ENCODE measurements at places on chromosomes 12 and 14.

DNA sequence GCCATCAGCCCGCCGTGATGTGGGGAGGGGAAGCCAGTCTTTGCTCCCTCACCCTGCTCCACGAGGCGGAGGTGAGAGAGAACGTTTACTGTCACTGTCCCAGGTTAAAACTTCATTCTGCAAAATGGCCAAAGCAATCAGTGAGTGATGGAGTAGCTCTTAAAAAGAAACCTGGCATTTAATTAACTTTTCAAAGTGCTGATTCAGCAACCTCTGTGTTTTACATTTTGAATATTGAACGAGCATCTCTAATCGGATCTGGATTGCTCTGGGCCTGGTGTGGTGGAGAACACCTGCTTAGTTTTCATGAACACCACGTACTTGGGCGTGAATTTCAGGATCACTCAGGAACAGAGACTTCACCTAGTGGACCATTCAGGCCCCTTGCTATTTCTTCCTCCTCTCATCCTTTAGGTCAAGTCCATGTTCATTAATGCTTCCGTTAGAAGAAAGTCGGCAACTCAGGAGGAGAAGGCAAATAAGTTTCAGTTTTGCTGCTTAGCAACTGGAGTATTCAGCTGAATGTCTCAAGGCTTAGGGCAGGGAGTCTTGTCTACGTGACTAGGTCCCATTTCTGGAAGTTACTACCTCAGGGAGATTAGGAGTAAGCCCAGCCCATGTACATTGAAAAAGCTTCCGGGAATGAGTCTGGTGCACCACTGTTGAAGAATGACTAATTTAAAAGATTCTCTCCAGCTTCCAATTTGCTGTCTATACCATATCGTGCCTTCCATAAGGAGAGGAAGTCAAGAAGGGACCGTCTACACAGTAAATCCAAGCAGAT, 68.2 kb downstream of the IFT43 start:
- DNase-seq, result no peak

- DNase-seq, result no peak
Measured at GRCh38 chr14:95275494-95275893, 44.2 kb downstream of the CLMN start.

DNA sequence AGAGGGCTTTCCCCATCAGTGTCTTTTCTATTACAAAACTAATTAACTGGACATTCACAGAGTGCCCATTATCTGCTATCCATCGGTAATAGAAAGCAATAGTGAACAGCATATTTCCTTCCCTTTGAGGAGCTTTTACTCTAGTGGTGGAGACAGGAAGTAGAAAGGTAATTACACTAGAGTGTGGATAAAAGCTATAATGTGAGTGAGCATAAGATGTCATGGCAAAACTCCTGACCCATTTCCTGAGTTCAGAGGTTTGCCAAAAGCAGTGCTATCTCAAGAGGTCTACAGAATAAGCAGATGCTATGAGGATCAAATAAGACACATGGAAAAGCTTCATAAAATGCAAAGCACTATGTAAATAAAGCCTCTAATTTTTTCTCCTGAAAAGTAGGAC, 24.0 kb downstream of the TIMELESS start:
- DNase-seq, result no peak

DNA sequence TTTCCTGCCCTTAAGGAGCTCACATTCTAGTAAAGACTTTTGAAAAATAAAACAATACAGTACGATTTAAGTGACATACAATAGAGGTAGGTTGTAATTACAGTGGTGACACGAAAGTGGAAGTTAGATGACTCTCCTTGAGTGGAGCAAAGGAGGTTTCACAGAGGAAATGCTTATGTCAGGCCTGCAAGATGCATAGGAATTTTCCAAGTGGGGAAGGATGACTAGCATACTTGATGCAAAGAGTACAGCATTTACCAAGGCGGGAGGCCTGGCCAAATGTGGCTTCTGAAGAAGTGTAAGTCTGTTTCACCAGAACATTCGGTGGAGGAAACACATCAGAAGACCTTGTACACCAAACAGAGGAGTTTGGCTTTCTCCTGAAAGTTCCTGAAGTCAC, 55.2 kb downstream of the ERO1A start:
- no peak for DNase-seq

- no peak for DNase-seq
Measured at GRCh38 chr12:122309564-122310121, 43.3 kb upstream of the VPS33A start.

DNA sequence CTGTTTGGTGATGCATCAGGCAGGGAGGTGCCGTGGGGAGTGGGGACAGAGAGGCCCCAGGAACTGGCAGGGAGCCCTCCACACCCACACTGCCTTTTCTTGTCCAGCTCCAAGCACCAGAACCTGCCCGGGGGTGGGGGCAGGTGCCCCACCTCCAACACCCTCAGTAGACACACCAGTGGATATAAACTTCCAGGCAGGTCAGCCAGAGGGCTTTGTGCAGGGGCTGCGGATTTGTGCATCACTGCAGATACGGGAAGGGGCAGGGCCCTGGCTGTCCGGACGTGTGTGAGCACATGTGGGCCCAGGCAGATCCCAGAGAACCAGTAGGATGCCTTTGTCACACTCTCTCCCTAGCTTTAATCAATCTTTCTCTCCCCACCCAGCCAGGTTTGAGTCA, 1.3 kb upstream of the TGM1 start:
- no peak for DNase-seq

- no peak for DNase-seq
Measured at GRCh38 chr12:123085066-123085465, 65.8 kb downstream of the PITPNM2 start.

GRCh38 chr12:111766608-111767361, at the start of gene ALDH2:
ALDH2 (plus strand) TSS chr12:111766933; CDS start chr12:111766983, 50 bp downstream.
- peak; percentile 25 for DNase-seq

DNA sequence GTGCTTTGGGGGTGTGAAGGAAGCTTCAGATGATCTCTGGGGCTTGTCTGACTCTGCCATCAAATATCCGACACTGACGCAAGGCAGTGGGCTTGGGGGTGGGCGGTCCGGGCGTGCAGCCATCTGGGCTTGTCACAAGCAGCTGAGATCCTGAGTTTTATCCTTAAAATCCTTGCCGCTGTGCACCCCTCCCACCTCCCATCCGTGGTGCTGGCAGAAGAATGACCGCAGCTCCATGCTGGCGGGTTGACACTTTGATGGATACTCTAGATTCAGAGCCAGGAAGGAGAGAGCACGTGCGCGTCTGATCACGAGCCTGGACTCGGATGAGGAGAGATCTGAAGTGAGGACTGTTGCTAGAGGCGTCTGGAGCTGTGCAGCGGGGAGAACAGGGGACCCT, 3.0 kb downstream of the ZFYVE21 start:
- DNase-seq, result no peak

DNA sequence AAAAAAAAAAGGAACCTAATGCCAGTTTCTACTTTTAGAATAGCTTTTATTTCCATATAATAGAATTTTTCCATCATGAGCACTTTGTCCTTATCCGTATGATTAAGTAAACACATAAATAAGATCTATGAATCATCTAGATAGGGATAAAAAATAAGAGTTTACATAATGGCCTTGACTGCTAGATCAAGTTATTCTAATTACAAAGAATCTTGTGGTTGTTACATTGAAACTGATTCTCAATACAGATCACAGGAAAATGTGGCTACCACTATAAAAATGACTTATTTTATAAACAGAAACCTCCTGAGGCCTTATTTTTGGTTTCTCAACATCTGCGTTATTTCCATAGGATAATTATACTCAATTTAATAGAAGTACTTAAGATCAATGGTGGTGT, 34.4 kb upstream of the NDUFA12 start:
- DNase-seq, result no peak

- no peak for DNase-seq
Measured at GRCh38 chr12:43325786-43326185, 226.2 kb downstream of the ADAMTS20 start.

DNA sequence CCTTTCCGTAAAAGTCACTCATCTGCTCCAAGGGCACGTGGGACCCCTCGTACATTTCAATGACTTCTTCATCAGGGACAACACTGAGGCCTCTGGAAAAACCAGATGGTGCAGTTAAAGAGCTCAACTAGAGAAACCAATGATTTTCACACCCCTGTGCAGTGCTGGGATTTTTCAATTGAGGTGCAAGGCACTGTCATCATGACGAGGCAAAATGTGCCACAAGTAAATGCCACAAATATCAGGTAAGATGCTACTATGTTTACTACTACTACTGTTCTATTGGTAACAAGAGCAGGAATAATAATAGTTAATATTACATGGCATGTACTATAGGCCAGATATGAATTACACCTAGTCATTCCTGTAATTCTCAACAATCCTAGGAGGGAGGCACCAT, 42.4 kb downstream of the NT5DC3 start:
- DNase-seq, result no peak

- no peak for DNase-seq
Measured at GRCh38 chr12:113396828-113397496, 6.7 kb downstream of the SDS start.

DNA sequence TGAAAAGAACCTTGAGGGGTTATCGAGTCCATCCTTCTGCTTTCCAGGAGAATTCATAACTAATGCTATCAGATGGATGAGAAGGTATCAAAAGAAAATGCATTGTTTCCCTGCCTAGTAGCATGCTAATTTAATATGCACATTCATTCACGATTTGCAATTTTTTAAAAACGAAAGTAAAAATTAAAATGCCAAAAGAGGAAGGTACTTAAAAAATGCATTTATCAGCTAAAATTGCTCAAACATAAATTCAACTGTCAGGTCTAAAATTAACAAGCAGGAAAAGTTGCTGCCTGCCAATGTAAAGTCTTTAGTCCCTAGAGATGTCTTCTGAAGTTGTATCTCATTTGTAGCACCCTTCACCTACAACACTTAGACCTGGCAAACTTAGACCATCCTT, 7.9 kb downstream of the ATF7 start:
- DNase-seq, result no peak

DNA sequence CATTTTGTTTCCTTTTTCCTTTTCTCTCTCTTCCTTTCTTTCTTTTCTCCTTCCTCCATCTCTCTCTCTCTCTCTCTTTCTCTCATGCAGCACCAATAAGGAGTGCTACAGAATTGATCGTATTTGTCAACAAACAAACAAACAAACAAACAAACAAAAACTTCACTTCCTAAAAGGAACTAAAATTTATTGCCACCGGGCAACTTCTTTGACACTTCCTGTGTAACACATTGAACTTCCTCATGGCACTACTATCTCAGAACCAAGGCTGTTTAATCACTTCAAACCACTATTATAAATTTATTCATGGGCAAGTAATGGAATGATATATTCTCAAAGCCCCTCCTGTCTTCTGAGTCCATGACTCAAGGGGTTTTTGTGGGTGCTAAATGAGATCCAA, 51.3 kb downstream of the SERPINA3 start:
- no peak for DNase-seq

DNA sequence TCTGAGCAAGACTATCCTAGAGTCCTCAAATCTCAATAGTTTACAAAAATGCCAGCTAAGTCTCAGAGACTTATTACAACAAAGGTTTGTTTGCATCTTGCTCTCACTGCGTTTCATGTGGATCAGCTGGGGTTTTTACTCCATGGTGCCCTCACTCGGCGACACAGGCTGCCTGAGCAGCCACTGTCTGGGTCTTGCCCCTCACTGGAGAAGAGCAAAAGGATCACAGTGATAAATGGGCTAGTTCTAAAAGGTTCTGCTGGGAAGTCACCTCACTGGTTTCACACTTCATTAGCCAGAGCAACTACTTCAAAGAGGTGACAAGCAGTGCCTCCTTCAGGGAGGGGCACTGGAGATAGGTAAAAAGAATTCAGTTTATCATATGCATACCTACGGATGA, 392.0 kb downstream of the RPL10L start:
- DNase-seq, result no peak

GRCh38 chr12:67080637-67081036, 188.5 kb upstream of the CAND1 start:
- no peak for DNase-seq

DNA sequence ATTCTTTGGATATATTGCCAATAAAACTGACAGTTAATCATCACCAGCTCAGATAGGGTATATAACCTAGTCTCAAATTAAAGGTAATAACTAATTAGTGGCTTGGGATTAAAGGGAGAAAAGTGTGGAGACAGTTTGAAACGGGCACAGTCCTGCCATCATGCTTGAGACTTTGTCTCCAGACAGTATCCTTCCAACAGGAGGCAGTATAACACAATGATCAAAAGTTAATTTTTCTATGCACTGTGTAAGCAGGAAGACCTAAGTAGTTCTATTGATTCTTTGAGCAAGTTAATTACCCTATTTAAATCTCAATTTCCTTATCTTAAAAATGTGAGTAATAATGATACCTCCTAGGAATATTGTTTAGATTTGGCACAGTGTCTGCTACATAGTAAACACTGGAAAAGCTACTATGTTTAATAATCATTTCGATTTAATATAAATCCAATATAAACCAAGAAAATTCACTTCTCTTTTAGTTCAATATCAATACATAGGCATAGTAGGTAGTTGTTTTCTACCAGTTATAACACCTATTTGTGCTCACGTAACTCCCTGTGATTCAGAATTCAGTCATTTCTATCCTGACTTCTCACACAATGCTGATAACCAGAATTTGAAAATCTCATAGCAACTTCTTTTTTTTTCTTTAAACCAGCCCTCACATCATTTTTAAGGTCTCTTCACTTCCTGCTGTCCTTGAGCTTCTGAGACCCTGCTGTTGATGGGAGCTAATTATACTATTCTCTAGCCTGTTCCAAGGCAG, 53.7 kb downstream of the GALNT4 start:
- no peak for DNase-seq

DNA sequence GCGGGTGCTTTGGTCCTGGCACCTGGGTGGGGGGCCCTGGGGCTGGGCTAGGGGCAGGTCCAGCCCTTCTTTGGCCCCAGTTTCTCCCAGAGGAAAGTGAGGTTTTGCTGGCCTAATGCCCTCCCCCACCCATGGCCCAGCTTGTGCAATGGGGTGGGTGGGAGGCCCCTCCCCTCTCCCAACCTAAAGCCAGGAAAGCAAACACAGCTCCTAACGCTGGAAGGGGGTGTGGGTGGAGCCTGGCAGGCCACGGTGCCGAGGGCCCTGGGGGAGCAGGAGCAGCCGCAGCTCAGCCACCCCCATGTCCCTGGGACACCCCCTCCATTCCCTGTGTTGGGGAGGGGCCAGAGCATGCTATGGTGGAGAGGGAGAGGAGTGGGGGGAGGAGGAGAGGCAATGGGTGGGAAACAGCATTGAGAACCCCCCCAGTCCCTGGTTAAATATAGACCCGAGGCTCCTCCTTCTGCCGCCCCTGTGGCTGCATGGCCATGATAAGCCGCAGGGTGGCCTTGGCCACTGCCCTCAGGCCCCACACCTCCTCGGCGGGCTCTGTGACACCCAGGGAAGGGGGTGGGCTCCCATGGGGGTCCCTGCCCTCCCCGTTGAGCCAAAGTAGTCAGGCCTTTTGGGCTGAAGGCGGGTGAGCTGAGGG, 4.7 kb downstream of the EXOC3L4 start:
- no peak for DNase-seq

GRCh38 chr12:107593713-107594381, 91.8 kb upstream of the PWP1 start:
- DNase-seq, result no peak

GRCh38 chr12:109719123-109720022, 5.7 kb downstream of the FAM222A start:
- no peak for DNase-seq

GRCh38 chr14:101472518-101472849, 88.8 kb upstream of the DIO3 start:
- DNase-seq, result no peak

GRCh38 chr12:47458279-47458678, 247.6 kb downstream of the RPAP3 start:
- no peak for DNase-seq
